ENCODE measurements at places on chromosomes 12 and 14.

GRCh38 chr12:7411343-7411742, 32.6 kb downstream of the CD163L1 start:
- H3K4me3 ChIP-seq = no peak overlapping the region
- no peak for DNase-seq
- no peaks in the 10 kb centered on the region for H3K36me3 ChIP-seq

- no peak overlapping the region for H3K4me3 ChIP-seq
- H3K36me3 ChIP-seq = no peaks in the 10 kb centered on the region
- no peak for DNase-seq
- H3K27ac ChIP-seq = no peak overlapping the region
Measured at GRCh38 chr14:99773521-99774497, 19.4 kb upstream of the EML1 start.

- no peak for DNase-seq
- no peak overlapping the region for H3K4me3 ChIP-seq
- H3K27me3 ChIP-seq = no peaks in the 10 kb centered on the region
- H3K27ac ChIP-seq = no peak overlapping the region
- H3K4me1 ChIP-seq = no peaks in the 10 kb centered on the region
Measured at GRCh38 chr12:131642101-131642540, 68.8 kb upstream of the SFSWAP start.

GRCh38 chr12:54641554-54641953, 6.6 kb downstream of the DCD start:
- H3K36me3 ChIP-seq = no peaks in the 10 kb centered on the region
- H3K27me3 ChIP-seq = no peaks in the 10 kb centered on the region
- H3K4me1 ChIP-seq = no peaks in the 10 kb centered on the region
- H3K4me3 ChIP-seq = no peak overlapping the region

DNA sequence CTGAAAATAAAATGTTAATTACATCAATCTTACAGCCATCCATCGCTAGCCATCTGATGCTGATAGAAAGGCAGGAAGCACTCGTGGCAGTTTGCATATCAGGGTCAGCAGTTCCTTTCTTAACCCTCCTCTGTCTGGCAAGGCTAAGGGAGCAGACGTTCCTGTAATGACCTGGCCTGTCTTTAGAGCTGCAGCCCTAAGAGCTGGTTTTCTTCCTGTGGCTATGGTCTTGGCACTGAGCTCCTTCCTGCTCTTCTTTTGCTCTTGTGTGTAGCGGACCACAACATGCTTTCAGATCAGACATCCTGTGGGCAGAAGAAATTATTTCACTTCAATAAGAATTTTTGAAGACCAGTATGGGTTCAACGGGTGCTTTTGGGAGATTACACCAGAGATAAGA, 170.4 kb downstream of the DAD1 start:
- no peaks in the 10 kb centered on the region for H3K4me1 ChIP-seq
- no peaks in the 10 kb centered on the region for H3K36me3 ChIP-seq
- no peaks in the 10 kb centered on the region for H3K27me3 ChIP-seq
- no peak for DNase-seq
- no peak overlapping the region for H3K4me3 ChIP-seq
- H3K27ac ChIP-seq = no peak overlapping the region

GRCh38 chr12:101666052-101666728, 31.2 kb upstream of the CHPT1 start:
- H3K36me3 ChIP-seq = no peaks in the 10 kb centered on the region
- H3K4me3 ChIP-seq = no peak overlapping the region
- no peaks in the 10 kb centered on the region for H3K27me3 ChIP-seq
- no peak overlapping the region for H3K27ac ChIP-seq
- no peaks in the 10 kb centered on the region for H3K4me1 ChIP-seq
- no peak for DNase-seq

- H3K27ac ChIP-seq = no peak overlapping the region
- DNase-seq = no peak
- no peaks in the 10 kb centered on the region for H3K4me1 ChIP-seq
- H3K36me3 ChIP-seq = no peaks in the 10 kb centered on the region
- no peaks in the 10 kb centered on the region for H3K27me3 ChIP-seq
Measured at GRCh38 chr12:84421103-84421502, 491.5 kb downstream of the SLC6A15 start.

DNA sequence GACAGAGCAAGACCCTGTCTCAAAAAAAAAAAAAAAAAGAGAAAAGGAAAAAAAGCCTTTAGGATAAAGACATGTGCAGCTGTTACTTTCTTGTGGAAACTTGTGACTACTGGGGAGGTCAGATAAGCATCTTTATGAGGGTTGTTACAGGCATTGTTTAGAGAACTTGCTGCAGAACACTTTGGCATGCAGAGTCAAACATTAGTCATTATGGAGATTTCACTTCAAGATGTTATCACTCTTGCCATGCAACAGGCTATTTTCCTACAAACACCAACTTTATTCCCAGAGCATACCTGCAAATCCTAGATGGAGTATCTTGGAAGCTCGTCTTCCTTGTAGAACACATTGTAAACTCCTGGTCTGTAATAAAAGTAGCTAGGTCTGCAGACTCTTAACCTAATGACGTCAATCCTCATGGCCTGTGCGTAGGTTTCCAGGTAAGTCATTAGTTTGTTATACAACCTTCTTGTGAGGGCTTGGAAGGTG, 36.3 kb upstream of the WDR89 start:
- H3K4me3 ChIP-seq = no peak overlapping the region
- no peak for DNase-seq
- H3K27ac ChIP-seq = no peak overlapping the region
- H3K4me1 ChIP-seq = no peaks in the 10 kb centered on the region

- H3K27me3 ChIP-seq = no peaks in the 10 kb centered on the region
- no peak overlapping the region for H3K4me3 ChIP-seq
- H3K27ac ChIP-seq = no peak overlapping the region
- H3K36me3 ChIP-seq = no peaks in the 10 kb centered on the region
- no peaks in the 10 kb centered on the region for H3K4me1 ChIP-seq
Measured at GRCh38 chr14:52397844-52398243, 83.7 kb downstream of the PTGER2 start.

DNA sequence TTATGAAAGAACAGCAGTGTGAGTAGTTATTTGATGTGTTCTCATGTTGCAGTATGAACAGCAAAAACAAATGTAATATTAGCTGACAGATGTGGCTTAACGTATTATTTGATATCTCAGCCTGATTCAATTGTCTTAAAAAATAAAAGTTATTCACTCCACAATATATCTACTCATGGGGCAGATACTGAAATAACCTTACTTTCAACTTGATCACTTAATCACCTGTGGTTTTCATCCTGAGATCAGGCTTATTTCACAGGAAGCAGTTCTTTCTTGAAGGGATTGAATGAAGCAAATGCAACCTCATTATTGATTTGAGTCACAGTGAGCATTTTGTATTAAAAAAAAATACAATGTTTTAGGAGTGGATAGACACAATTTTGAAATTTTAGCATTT, 90.3 kb downstream of the AKAP6 start:
- H3K4me3 ChIP-seq = no peak overlapping the region
- peaks cover 14% of the 10 kb centered on the region for H3K4me1 ChIP-seq
- H3K27ac ChIP-seq = no peak overlapping the region
- no peaks in the 10 kb centered on the region for H3K36me3 ChIP-seq
- H3K27me3 ChIP-seq = no peaks in the 10 kb centered on the region

- DNase-seq = no peak
- H3K36me3 ChIP-seq = no peaks in the 10 kb centered on the region
- H3K27ac ChIP-seq = no peak overlapping the region
Measured at GRCh38 chr12:110667671-110668070, 21.2 kb downstream of the HVCN1 start.

DNA sequence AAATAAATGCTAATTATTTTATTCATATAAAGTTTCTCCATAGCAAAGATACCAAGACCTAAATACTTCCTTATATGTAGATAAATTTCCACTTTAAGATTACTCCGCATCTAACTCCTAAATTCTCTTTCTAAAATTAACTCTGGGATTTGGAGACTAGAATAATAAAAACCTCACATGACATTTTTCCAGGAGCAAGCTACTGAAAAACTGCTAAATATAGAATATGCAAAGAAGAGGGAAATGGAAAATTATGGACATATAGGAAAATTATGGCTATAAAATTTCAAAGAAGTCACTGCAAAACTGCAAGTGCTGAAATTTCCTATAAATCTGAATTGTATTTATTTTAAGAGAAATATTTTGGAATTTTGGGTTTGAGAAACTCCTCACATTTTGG, 186.2 kb downstream of the DUSP6 start:
- DNase-seq = no peak
- H3K4me1 ChIP-seq = peaks cover 17% of the 10 kb centered on the region
- H3K27ac ChIP-seq = peak overlapping the region; percentile 15
- H3K4me3 ChIP-seq = no peak overlapping the region
- no peaks in the 10 kb centered on the region for H3K36me3 ChIP-seq
- no peaks in the 10 kb centered on the region for H3K27me3 ChIP-seq

- H3K36me3 ChIP-seq = peaks cover 6% of the 10 kb centered on the region
- no peaks in the 10 kb centered on the region for H3K4me1 ChIP-seq
- H3K27ac ChIP-seq = no peak overlapping the region
- no peak overlapping the region for H3K4me3 ChIP-seq
Measured at GRCh38 chr12:98635657-98636323, 8.8 kb downstream of the IKBIP start.

- no peak for DNase-seq
- no peak overlapping the region for H3K4me3 ChIP-seq
- H3K36me3 ChIP-seq = no peaks in the 10 kb centered on the region
- peaks cover 10% of the 10 kb centered on the region for H3K4me1 ChIP-seq
- no peaks in the 10 kb centered on the region for H3K27me3 ChIP-seq
Measured at GRCh38 chr12:96500693-96501092, 11.3 kb downstream of the CFAP54 start.

GRCh38 chr14:36773558-36773957, 111.9 kb downstream of the PAX9 start:
- H3K36me3 ChIP-seq = no peaks in the 10 kb centered on the region
- no peaks in the 10 kb centered on the region for H3K4me1 ChIP-seq
- H3K27ac ChIP-seq = no peak overlapping the region
- no peaks in the 10 kb centered on the region for H3K27me3 ChIP-seq

- no peak overlapping the region for H3K4me3 ChIP-seq
- no peaks in the 10 kb centered on the region for H3K4me1 ChIP-seq
- H3K27me3 ChIP-seq = no peaks in the 10 kb centered on the region
Measured at GRCh38 chr12:7004287-7004803, 13.9 kb downstream of the LPCAT3 start.

DNA sequence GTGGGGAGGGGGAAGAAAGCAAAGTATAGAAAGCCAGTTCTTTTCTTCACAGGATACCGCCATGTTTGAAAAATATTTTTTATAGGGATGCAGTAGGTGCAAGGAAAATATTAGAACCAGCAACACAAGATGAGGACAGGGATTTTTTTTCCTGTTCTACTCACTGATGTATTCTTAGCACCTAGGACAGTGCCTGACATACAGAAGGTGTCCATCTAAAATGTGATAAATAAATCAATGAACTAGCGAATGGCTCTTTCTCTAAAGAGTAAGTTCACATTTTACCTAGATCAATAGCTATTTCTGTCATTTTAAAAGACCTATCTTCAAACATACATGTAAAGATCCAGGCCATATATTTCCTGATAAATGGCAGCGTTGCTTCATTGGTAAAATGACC, 18.8 kb downstream of the EGLN3 start:
- peaks cover 9% of the 10 kb centered on the region for H3K4me1 ChIP-seq
- no peak overlapping the region for H3K27ac ChIP-seq
- H3K27me3 ChIP-seq = no peaks in the 10 kb centered on the region
- DNase-seq = no peak

DNA sequence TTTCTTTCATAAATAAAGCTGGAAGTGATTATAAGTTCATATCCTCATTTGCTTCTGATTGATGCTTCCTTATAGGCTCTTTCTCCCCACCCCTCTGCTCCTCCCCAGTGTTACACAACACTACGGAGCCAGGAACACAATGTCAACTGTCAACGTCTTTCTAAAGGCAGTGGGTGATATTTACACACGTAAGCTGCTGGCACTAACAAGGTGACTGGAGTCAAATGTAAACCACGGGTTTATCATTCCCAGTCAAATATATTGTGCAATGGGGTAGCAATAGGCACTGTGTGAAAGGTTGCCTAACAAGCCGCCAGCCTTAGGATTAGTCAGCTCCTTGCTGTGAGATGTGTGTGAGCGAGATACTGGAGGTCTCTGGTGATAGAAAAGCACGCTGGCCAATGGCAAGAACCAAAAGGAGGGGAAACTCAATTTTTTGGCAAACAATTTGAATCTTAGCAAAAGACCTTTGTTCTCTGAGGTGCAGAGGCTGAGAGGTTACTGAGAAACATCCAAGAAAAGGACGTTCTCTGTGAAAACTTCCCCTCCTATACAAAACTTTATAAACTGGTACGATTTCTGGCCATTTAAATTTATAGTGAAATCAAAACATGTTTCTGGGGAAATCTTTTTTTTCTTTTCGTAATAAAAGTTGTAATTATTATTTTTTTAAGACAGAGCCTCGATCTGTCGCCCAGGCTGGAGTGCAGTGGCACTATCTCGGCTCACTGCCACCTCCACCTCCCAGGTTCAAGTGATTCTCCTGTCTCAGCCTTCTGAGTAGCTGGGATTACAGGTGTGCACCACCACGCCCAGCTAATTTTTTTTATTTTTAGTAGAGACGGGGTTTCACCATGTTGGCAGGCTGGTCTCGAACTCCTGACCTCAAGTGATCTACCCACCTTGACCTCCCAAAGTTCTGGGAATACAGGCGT, 22.3 kb upstream of the HECTD1 start:
- H3K27me3 ChIP-seq = no peaks in the 10 kb centered on the region
- no peak for DNase-seq
- H3K36me3 ChIP-seq = no peaks in the 10 kb centered on the region
- H3K4me3 ChIP-seq = peak overlapping the region; percentile 38
- no peaks in the 10 kb centered on the region for H3K4me1 ChIP-seq

DNA sequence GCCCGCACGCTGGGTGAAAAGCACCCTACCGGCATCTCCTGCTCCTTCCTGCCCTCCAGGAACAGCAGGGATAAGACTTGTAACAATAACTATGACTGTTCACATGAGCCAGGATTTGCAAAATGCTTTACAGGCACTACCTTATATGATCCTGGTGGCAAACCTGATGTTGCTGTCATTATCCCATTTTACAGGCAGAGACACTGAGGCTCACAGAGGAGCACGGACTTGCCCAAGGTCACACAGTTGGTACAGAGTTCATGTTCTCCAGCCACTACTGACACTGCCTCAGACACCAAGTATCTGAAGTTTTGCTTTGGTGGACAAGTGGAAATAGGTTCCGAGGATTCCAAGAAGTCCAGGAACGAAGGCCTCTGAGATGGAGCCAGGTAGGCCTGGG, 22.6 kb downstream of the GLTP start:
- no peaks in the 10 kb centered on the region for H3K27me3 ChIP-seq
- no peaks in the 10 kb centered on the region for H3K4me1 ChIP-seq
- peaks cover 36% of the 10 kb centered on the region for H3K36me3 ChIP-seq
- DNase-seq = no peak

DNA sequence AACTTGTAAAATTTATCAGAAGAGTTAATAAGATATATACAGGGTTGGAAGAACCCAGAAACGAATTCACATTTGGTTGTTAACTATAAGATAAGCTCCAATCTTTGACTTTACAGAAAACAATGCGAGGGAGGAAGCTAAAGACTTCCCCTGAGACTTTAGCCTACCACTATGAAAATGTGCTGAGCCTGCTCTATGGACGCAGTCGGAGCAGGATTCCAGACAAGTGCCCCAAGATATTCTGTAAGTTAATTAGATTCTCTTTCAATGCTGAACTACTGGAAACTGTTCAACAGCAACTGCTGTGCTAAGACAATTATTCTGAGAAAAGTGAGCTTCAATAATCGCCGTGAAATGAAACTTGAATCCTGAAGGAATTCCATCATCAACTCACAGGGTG, 8.3 kb upstream of the LRRC10 start:
- H3K4me1 ChIP-seq = no peaks in the 10 kb centered on the region
- no peak overlapping the region for H3K27ac ChIP-seq
- H3K4me3 ChIP-seq = no peak overlapping the region

Data from thoracic aorta (tissue), 2 donors.